Subcutaneous preadipocyte (primary cell): ENCODE measurements at places on chromosomes 2 and 18. TPM values are rescaled to one million over a fixed set of nuclear protein-coding genes. Genes with fewer than 3 reads are reported as not detected.

CRIM1 gene
- 47.8 and 144 TPM in 2 replicates for total RNA-seq

GAL3ST2 gene
- total RNA-seq, result not detected in 2 replicates

FSHR gene
- not detected in 2 replicates for total RNA-seq

ANKRD62 gene
- total RNA-seq, result not detected in 2 replicates

MGAT5 gene
- 18.0 and 39.7 TPM in 2 replicates for total RNA-seq

AP1S3 gene
- 1.8 and 2.0 TPM in 2 replicates for total RNA-seq

TEX44 gene
- total RNA-seq, result not detected in 2 replicates

KDM3A gene
- total RNA-seq, result 9.2 and 14.1 TPM in 2 replicates

LAPTM4A gene
- total RNA-seq, result 112 and 170 TPM in 2 replicates

NEU2 gene
- total RNA-seq, result not detected in 2 replicates

CABLES1 gene
- total RNA-seq, result 1.1 and 3.1 TPM in 2 replicates

PIKFYVE gene
- total RNA-seq, result 29.8 and 38.5 TPM in 2 replicates

RAPH1 gene
- total RNA-seq, result 12.5 and 28.2 TPM in 2 replicates

CFLAR gene
- total RNA-seq, result 61.2 and 76.4 TPM in 2 replicates
